Activated naive CD4-positive, alpha-beta T cell treated with Interleukin-2 at 50 U/mL for 16 hours (primary cell): ENCODE measurements at places on chromosomes 11 and 22.

- DNase-seq: no peak
Measured at GRCh38 chr22:45865561-45866125, 111.3 kb downstream of the WNT7B start.

- no peak for DNase-seq
Measured at GRCh38 chr11:113373306-113373705, 14.3 kb upstream of the ANKK1 start.

DNA sequence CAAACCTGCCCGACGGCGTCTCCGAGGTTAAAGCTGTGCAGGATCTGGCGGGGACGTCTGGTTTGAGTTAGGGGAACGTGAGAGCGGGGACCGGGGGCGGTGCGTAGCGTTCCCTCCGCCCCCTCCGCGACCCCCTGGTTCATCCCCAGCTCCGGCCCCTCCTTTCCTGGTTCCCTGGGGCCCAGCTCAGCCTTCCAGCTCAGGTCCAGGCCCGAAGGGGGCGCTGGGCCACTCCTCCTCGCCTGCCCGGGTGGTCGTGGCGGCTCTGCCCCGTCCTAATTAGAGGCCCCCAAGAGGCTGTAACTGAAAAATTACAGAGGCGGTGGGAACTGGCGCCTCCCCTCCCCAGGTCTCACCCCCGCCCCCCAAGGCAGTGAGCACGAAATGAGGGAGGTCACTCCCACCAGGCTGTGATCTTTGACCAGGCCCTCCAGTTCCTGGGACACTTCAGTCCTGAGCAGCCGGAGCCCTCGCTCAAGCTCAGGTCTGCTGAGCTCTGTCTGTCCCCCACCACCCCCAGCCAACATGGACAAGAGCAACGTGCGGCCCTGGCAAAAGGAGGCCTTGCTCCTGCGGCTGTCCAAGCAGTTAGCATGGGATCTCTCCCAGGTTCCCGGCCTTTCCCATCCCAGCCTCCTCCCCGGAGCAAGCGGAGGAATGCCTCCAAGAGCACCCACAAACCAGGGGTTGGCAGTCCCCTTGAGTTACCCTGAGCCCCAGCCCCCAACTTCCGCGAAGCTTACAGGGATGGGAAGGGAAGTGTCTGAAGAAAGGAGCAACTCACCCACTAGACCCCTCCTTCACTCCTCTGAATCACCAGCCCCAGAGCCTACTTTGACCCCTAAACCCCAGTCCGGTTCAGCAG lies 3.3 kb downstream of the CD248 start:
- no peak for DNase-seq

GRCh38 chr11:60252213-60253108 lies 9.5 kb upstream of the MS4A4E start:
- no peak for DNase-seq

DNA sequence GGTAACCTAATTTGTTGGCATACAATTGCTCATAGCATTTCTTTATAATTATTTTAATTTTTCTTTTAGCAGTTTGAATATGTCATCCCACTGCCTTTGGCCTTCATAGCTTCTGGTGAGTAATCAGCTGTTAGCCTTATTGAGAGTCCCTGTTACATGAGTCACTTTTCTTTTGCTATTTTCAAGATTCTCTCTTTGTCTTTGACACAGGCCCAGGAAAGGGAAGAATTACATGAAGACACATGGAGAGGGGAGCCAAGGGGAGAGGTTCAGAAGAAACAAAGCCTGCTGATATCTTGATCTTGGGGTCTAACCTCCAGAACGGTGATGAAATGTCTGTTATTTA lies 418.2 kb downstream of the METTL15 start:
- no peak for DNase-seq

DNA sequence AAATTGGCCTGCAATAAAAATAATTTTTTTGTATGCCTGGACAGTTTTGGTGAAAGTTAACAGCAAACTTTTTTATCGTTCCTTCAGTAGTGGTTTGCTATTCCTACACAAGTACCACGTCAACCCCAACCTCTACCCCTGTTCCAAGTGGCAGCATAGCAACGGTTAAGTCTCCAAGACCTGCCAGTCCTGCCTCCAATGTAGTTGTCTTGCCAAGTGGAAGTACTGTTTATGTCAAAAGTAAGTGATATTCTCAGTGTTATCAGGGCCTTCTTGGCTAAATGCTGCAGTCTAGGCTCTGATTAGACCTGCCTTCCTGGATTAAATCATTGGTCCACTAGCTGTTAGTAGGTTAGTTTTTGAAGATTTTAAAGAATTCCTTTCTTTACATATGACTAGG lies 15.0 kb downstream of the EMSY start:
- no peak for DNase-seq

GRCh38 chr11:60155931-60156330 lies 27.0 kb downstream of the MS4A6A start:
- DNase-seq: no peak

GRCh38 chr11:65121447-65121864 lies 478 bp downstream of the FAU start:
- DNase-seq: peak; percentile 43

DNA sequence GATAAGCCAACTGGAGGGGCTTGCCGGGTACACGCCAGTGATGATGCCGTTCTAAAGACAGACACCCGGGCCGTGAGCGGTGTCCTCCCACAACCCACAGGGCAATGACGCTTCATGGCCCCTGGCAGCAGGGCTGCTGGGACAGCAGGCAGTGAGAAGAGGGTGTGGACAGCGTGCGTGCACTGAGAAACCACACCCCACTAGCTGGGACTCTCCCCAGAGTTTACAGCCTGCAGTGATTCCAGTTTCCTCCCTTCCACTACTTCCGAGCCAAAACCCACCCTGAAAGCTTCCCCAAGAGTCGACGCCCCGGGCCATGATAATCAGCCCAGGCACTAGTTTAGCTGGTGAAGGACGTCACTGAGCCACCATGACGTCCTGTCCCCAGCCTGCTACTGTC lies 29.2 kb downstream of the CPT1A start:
- no peak for DNase-seq

DNA sequence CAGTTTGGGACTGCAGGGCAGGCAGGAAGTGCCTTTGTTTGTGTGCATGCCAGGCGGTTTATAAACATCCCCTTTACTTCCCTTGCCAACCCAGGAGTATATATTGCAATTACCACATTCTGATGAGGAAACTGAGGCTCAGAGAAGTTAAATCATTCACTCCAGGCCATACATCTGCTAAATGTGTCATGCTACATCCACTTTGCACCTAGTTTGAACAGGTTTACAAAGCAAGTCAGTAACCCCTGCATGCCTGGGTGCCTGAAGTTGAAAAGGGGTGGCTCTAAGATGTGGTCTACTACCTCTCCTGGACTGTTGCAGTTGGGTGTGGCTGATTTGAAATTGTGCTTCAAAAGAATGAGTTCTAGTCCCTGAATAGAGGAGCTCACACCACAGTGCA lies 23.6 kb downstream of the FLI1 start:
- no peak for DNase-seq

DNA sequence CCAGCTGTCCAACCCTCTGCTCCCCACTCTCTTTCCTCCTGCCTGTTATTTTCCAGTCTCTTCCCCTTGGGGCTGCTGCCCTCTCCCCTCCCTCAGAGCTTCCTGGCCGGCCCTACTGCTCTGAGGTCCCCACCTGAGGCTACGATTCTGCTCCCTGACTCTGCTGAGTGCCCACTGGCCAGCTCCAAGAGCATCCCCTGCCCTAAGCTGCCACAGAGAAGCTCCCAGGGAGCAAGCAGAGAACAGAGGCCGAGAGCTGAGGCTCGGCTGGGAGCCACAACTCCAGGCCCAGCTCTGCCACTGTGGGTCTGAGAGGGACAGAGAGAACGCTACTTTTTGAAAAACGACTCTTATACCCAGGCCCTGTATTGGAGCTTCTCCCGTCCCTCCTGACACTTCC lies 61.1 kb downstream of the CHRDL2 start:
- no peak for DNase-seq

- DNase-seq: no peak
Measured at GRCh38 chr22:39234472-39234787, 10.4 kb downstream of the PDGFB start.

DNA sequence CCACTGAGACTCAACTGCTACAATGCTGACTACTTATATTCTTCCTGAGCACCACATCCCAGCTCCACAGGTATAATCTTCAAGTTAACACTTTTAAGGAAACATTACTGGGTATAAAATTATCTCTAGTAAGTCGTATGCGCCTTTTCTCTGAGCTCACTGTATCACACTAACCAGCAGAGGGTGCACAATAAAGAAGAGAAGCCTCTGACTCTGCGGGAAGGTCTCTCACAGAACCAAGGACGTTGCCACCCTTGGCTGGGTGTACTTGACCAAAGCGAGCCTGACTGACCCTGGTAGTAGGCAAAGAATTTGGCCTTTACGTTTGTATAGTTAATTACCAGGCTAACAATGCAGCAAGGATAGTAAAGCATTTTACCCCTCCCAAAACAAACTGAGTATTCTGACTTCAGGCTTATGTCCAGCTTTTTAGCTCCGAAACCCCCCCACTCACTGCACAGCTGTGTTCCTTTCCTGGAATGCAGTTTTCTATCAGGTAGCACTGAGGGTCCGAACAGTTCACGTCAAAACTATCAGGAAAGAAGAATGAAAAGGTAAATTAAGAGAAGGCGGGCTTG lies at the start of gene BTBD18:
TSS of gene BTBD18 (minus strand) at position 144 of the 578 bp plus-strand sequence. CDS start 631 bp downstream, outside the sequence.
- no peak for DNase-seq

DNA sequence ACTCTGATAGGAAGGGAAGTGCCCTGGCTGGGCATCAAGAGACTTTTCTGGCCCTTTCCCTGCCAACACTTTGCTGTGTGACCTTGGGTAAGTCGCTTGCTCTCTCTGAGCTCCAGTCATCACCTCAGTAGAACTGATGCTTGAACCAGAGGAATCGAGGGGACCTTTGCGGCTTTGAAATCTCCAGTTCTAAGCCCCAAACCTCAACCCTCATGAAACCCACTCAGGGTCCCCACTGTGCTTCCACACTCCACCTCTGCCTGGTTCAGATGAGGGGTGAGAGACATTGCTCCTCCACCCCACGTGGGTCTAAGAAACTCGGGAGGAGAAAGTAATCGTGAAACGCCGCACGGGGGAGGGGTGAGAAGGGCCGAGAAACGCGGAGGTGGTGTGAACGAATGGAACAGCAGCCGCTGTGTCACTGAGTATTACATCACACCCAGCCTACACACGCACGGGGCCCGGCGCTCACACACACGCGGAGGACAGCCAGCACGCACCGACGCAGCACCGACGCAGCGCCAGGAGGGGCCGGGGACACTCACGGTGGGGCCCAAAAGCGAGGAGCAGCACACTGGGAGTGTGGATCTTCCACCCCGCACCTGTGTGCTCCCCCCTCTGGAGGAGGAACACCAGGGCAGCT lies 4.3 kb downstream of the RTN4RL2 start:
- DNase-seq: no peak

- no peak for DNase-seq
Measured at GRCh38 chr22:43642319-43643206, 169.5 kb downstream of the EFCAB6 start.

DNA sequence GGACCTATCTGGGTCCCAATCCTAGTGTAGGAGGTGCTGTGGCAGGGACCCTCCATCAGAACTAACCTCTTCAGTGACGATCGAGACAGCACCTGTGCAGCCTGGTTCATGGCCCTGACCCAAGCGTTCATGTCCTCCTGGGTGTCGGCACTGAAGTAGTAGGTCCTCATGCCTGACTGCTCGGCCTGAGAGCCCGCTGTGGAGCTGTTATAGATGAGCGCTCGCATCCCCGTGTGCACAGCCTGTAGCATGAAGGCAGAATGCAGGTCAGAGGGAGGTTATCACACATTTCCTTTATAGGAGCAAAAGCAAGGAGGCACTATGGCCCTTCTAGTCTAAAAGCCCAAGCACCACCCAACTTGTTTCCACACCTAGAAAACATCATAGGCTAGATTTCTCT lies 103.0 kb downstream of the C11orf58 start:
- no peak for DNase-seq

DNA sequence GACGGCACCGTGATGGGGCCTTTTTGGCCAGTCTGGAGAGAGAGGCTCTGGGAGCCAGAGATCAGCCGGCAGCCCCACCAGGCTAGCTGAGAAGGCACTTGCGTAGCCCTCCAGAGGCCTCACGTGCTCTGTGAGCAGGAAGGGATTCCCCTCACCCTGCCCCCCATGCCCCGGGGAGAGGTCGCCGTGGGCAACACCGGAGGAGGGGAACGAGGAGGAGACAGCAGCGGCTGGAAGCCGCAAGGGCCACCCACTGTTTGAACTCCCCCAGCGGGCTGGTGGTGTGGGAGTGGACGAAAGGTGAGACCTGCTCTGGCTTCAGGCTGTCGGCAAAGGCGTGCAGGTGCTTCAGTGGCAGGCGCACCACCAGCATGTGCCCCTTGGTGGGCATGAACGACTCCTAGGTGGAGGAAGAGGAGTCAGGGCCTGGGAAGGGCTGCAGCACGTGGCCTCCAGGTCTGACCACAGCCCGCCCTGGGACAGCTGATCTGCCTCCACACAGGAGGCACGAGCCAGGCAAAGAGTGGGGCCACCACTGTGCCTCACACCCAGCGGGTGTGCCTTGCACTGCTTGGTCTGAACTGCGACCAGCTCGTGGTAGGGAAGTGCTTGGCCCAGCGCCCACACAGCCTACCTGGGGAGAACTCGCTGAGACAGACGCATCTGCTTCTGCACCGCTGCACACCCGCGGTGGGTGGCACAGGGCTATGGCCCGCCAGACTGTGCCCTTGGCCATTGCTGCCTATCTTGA lies 99.9 kb downstream of the MED15 start:
- DNase-seq: no peak

DNA sequence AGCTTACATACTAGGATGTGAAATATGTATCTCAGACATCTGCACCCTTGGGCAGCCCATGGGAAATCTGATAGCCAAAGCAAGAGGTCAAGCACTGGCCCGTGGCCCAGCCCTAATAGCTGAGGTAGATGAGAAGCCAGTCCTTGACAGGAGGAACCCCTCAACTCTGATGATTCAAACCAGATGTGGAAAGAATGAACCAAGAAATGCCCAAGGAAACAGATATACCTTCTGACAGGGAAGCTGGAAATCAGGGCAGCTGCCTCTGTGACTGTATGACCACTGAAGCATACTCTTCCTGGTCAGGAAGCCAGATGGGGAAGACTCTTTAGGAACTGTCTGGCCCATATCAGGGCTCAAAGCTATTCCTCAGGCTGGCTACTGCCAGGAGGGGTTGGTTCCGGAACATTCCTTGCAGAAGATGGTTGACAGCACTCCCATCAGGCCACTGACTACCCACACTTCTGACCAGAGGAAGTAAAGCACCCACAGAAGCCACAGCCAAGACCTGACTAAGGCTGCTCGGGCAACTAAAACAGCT lies 124.2 kb downstream of the SWAP70 start:
- DNase-seq: no peak
